ENCODE measurements at places on chromosomes 2 and 18. TPM values are rescaled to one million over a fixed set of nuclear protein-coding genes. Genes with fewer than 3 reads are reported as not detected.

DNA sequence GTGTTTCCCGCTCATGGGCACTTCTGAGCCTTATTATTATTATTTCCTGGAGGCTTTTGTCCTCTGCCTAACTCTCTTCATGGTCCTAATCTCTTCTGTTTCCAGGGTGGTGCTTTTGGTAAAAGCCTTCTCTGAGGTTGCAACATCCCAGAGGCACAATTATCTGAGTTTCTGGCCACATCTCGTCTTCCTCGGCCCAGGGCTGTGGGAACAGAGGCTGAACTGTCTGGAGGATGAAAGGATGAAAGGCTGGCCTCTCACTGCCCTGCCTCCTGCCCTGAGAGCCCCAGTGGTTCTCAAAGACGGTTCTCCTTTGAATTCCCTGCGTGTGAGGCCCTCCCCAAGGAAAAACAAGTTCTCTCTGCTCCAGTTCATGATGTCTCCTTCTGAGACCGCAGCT lies 13.8 kb downstream of the GYPC start:
- DNase-seq = no peak
- H3K36me3 ChIP-seq = peaks cover 53% of the 10 kb centered on the region
- no peak overlapping the region for H3K27ac ChIP-seq
- no peaks in the 10 kb centered on the region for H3K27me3 ChIP-seq

KYNU gene
- total RNA-seq = 0.66 TPM

PRLH gene
- total RNA-seq = not detected

GRCh38 chr2:47249157-47249900 lies 94.2 kb upstream of the STPG4 start:
- H3K27ac ChIP-seq = no peak overlapping the region
- no peak for DNase-seq
- H3K4me1 ChIP-seq = no peaks in the 10 kb centered on the region
- peaks cover 6% of the 10 kb centered on the region for H3K27me3 ChIP-seq

MGAT4A gene
- total RNA-seq = 210 TPM
